SK-N-MC (cell line): ENCODE measurements at places on chromosomes 2 and 18.

- no peak for DNase-seq
These were observed 407.7 kb upstream of the SALL3 start for GRCh38 chr18:78571831-78572347.

DNA sequence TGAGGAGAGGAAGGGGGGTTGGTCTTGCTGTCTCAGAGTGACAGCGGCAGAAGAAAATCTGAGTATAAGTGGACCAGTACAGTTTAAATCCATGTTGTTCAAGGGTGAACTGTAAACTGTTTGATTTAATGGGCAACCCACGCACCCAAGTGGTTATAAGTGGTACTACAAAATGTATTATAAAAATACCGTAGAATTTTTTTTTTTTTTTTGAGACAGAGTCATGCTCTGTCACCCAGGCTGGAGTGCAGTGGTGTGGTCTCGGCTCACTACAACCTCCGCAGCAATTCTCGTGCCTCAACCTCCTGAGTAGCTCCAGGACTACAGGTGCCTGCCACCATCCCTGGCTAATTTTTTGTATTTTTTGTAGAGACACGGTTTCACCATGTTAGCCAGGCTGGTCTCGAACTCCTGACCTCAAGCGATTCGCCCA is 2.1 kb upstream of the CHCHD5 start:
- DNase-seq, result peak; percentile 58

GRCh38 chr2:70078384-70078783 is 8.9 kb upstream of the PCBP1 start:
- no peak for DNase-seq

DNA sequence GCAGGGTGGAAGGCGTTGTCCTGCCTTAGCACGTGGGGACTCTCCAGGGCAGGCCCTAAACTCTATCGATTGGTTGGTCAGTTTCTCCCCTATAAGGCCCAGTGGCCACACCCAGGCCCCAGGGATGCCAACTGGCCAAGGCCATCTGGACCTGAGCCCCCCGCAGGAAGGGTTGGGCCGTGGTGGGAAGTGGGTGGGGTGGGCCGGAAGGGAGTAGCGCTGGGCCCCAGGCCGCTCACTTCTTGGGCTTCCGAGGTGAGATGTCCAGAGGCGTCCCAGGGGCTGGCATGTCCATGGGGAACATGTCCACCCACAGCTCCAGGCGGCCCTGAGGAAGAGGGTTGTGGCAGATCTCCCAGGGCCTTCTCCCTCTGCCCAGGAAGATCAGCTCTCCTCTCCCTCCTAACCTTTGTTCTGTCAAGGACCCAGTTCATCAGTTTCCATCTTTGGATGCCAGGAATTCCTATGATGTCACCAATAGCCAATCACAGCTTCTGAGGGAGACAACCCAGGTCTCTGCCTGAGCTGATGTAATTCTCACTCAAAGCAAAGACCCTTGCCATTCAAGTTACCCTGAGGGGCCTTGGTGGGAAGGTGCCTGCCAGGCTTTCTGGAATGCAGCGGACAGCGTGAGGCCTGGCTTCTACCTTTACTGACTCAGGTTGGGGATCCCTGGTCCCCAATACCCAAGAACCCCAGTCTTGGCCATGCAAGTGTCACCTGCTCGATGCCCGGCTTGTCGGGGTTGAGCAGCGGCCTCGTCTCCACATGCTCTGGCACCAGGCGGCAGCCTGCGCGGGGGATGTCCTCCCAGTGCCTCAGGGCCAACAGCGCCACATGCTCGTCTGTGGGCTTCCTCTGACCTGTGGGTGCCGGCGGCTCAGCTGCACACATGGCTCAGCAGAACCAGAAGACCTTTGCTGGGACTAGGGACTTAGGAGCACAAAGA is 14.4 kb downstream of the OTOF start:
- peak; percentile 34 for DNase-seq

DNA sequence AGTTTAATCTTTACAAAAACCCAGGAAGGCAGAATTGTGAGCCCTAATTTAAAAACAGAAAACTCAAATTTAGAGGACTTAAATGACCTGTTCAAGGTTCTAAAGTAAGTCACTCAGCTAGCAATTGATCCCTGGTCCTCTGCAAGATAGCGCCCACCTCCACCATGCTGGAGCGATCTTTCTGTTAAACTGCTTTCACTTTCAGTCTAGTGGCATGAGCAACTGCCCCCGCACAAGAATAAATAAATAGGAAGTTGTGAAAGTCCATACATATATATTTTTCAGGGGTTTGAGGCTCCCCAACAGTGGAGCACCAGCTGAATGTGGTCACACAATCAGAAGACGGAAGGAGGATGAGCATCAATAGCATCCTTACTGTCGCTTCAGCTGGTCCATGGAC is 217.9 kb downstream of the NAPG start:
- DNase-seq, result no peak

GRCh38 chr2:212912445-212913103 is 238.8 kb downstream of the IKZF2 start:
- no peak for DNase-seq

DNA sequence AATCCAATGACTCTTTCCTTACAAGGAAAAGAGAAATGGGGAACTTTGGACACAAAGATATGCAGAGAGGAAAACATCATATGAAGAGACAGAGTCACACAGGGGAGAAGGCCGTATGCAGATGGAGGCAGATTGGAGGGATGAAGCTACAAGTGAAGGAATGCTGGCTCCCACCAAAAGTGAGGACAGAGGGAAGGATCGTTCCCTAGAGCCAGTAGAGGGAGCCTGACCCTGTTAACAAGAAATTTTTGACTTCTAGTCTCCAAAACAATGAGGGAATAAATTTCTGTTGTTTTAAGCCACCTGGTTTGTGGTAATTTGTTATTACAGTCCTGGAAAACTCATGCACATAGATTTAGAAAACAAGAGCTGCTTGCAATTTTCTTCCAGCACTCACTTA is 169.3 kb downstream of the PMAIP1 start:
- no peak for DNase-seq

- no peak for DNase-seq
These were observed 50.3 kb upstream of the B3GNT2 start for GRCh38 chr2:62145478-62146100.

- no peak for DNase-seq
These were observed 2.0 kb upstream of the ATRAID start for GRCh38 chr2:27209621-27210401.

GRCh38 chr18:70028734-70029133 is 81.1 kb upstream of the CD226 start:
- no peak for DNase-seq

GRCh38 chr2:230472621-230473018 is 56.6 kb downstream of the SP100 start:
- DNase-seq, result no peak

DNA sequence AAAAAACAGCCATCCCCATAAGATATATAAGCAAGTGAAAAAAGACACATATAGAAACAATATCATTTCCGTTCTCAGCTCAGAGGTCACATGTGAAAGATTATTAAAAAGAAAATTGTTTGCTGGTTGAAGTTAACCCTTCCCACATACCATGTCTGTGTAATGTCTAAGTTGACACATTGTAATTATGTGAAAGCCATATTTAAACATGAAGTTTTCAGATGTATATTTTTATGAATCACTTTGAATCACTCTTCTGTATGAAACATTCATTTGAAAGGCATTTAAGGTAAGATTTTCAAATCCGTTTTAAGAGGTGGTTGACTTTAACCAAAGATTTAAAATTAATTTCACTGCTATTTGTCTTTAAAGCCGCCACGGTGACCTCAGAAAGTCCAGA is 441.9 kb downstream of the RND3 start:
- no peak for DNase-seq

DNA sequence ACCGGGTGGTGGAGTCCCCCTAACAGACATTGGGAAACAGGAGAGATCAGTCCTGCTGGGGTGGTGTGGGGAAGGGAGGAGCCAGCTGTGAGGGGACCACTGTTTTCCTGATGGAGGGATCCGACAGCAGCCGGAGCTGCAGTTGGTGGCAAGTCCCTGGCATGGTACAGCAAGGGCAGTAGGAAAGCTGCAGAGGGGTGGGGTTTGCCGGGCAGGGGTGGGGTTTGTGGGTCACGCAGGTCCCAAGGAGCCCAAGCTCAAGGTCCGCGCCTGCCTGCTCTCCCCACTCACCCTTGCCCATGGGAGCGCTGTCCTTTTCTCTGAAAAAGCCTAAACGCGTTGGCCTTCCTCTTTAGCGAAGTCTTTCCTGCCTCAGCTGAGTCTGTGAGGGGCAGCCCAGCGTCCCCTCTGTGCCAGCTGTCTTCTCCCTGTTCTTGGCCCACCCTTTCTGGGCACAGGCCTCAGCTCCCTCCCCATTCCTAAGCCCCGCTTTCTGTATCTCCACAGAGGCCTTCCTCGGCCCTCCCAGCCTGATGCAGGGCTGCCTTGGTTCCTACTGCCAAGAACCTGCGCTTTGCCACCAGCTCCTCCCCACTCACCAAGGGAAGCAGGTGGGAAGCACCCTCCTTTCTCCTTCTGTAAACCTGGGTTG is 29.3 kb upstream of the INHBB start:
- DNase-seq, result no peak

- DNase-seq, result no peak
These were observed 81.7 kb downstream of the SPRED2 start for GRCh38 chr2:65350651-65351056.

DNA sequence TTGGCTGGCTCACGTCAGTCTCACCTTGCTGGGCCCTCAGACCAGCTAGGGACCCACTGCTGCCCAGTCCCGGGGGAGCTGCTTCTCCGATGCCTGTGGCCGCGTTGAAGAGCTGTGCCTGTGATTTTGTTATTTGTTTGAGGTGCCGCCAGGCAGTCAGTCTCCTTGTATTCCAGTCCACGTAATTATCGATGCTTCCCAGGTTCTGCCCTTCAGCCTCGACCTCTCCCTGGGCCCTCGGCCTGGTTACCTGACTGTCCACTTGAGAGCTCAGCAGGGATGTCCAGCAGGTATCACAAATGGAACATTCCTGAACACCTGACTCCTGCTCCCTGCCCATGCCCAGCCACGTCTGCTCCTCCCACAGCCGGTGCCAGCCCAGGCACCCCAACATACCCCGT is 195.9 kb upstream of the HS6ST1 start:
- DNase-seq, result no peak

DNA sequence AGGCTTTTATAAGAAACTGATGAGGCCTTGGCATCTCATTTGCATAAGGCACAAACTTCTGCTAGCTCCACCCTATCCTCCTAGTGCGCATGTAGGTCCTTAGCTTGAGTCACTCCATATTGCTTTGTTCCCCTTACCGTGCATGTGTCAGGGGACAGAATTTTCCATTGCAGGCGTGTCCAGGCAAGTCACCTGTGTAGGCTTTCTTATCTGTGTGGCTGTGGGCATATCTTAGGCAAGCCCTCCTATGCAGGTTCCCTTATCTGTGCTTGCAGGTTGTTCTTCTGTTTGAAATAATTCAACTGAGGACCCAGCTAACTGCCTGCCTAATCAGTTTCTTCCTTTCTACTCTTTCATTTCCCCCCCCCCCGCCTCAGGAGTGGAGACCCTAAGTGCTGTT is 63.3 kb upstream of the CDCA7 start:
- no peak for DNase-seq

DNA sequence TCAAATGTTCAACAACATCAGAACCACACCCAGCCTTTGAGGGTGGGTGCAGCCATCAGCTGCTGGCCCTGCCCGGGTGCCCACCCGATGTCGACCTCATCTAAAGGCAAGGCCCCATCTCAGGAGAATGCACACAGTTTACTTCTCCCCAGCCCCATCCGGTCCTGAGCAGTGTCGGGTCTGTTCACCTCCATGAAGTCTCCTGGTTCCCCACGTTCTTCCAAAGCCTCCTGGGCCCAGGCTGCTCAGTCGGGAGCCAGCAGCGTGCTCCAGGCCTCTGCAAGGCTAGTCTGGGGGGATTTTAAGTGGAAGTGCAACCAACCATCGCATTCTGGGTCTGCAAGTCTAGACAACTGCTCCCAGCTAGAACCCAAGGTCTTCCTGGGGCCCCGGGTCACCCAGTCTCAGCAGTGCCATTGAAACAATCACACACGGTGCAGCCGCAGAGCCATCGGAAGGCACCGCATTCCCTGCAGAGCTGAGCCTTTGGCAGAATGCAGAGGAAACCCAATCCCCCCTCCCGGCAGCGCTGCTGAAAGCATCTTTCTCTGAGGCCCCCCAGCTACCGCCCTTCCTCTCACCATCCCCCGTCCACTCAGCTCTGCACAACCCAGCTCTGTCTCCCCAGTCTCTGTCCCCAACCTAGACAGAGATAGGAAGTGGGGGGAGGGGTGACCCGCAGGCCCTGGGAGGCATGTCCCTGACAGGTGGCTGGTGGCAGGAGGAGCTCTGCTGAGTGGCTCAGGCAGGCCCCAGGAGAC is 8.5 kb downstream of the ESPNL start:
- DNase-seq, result no peak

DNA sequence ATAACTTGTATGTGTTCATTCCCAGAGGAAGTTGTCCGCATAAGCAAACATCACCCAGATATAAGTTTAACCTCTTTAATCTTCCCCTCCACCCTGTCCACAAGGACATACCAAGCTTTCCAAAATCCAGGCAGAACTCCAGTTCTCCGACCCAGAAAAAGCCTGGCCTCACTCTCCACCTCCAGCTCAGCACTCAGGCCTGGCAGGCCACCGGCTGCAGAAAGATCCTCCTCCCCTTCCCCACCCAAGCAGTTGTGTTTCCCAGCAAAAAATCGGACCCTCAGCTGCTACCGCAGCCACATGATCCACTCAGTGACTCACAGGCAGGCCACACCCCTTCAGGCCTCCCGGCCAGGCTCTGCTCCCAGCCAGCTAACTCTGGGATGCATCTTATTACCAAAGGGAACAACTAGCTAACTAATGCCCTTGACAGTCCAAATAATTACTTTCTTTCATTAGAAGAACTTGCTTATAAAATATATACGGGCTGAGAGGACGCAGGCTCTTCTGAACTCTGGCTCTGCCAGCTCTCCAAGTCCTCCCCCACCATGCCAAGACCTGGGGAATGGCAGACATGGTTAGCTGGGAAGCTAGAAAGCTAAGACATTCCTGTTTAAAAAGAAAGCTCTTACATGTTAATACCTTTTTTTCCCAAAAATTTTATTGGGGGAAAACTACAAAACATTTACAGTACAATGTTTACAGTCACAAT is 4.5 kb downstream of the ZFP36L2 start:
- DNase-seq, result peak; percentile 48

GRCh38 chr18:70039186-70039585 is 91.5 kb upstream of the CD226 start:
- no peak for DNase-seq

- no peak for DNase-seq
These were observed 74.4 kb upstream of the TRIB2 start for GRCh38 chr2:12642332-12642731.

- DNase-seq, result no peak
These were observed 7.1 kb downstream of the ACVR1 start for GRCh38 chr2:157868993-157869392.

DNA sequence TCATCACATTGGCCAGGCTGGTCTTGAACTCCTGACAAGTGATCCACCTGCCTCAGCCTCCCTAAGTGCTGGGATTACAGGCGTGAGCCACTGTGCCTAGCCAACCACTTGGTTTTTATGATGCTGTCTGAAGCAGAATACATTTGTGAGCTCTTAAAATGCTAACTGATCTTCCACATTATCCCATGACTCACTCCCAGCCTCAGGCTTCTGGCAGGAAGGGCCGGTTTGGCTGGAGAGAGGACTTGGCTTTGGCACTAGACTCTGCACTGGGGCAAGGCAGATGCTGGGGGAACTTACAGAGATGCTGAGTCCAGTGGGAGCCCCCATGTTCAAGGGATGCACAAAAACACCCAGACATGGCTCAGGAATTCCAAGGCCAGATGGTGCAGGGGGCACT is 40.5 kb upstream of the SH3BP4 start:
- no peak for DNase-seq
